ENCODE measurements at places on chromosomes 11 and 22. TPM values are rescaled to one million over a fixed set of nuclear protein-coding genes. Genes with fewer than 3 reads are reported as not detected.

GRCh38 chr22:45708145-45708544, 36.5 kb downstream of the ATXN10 start:
- no peak for DNase-seq

Gene DDX10
- 43.0 TPM for total RNA-seq

DNA sequence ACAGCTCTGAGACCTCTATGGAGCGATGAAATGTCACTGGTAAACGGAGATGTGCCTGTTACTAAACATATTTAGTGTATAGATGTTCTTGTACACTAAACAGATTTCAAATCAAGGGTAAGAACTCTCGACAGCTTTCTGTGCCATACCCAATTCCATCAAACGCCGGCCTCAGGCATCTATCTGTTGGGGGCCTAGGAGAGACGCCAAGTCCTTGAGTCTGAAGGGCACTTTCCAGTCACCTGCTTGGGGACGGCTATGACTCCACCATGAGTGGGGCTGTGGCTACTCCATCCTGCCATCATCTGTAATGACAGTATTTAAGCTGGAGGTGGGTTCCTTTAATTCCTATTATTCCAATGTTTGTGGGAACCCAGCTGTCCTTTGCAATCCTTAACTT, 87.8 kb downstream of the SHANK2 start:
- DNase-seq = no peak

DNA sequence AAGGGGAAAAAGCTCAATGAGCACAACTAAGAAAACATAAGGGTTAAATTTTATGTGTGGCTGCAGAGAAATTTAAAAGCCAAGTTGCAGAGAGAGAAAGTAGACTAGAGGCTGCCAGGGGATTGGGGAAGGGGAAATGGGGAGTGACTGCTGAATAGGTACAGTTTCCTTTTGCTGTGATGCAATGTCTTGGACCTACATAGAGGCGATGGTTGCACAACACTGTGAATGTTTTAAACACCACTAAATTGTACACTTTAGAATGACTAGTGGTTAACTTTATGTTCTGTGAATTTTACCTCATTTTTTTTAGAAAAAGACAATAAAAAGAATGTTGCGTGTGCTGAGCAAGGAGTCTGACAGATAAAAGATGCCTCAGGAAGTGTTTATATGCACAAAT, 36.5 kb downstream of the TENM4 start:
- DNase-seq = no peak

- DNase-seq = no peak
These were observed 12.0 kb downstream of the CCND1 start for GRCh38 chr11:69652999-69653398.

GRCh38 chr11:113182288-113182687, 132.1 kb upstream of the TTC12 start:
- DNase-seq = no peak

Data from activated naive CD4-positive, alpha-beta T cell treated with anti-CD3 and anti-CD28 coated beads for 36 hours (primary cell).